ENCODE measurements at places on chromosomes 1 and 21.
A peak's percentile ranks its signal among the peaks of the same experiment; 100 is the strongest.

- no peak for DNase-seq
These were observed 35.0 kb upstream of the SLC2A1 start for GRCh38 chr1:42993502-42994136.

- no peak for DNase-seq
These were observed 475.9 kb downstream of the PTPRU start for GRCh38 chr1:29712284-29712651.

- DNase-seq, result no peak
These were observed 80.6 kb downstream of the PAPPA2 start for GRCh38 chr1:176543360-176544129.

DNA sequence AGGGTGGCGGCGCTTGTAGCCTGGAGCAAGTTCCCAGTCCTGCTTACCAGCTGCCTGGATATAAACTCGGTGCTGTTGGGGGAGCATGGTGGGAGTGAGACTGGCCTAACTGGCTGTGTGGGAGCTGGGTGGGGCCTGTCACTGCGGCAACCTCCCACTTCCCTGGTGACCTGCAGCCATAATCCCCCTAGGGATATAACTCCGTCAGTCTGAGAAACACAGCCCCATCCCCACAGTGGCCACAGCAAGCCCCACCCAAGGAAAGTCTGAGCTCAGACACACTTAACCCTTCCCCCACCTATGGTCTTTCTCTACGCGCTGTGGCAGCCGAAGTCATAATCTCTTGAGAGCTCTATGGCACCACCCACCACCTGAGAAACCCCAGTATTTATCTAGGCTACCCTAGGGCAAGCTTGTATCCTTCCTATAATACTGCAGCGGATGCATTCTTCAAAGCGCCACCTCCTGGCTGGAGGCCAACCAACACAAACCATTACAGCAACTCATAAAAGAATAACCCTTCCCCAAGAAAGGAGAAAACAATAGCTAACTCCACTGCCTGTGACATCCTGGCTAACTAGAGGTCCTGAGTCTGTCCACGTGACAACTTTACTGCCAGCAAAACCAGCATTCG is 57.4 kb downstream of the ZNF648 start:
- DNase-seq, result no peak

DNA sequence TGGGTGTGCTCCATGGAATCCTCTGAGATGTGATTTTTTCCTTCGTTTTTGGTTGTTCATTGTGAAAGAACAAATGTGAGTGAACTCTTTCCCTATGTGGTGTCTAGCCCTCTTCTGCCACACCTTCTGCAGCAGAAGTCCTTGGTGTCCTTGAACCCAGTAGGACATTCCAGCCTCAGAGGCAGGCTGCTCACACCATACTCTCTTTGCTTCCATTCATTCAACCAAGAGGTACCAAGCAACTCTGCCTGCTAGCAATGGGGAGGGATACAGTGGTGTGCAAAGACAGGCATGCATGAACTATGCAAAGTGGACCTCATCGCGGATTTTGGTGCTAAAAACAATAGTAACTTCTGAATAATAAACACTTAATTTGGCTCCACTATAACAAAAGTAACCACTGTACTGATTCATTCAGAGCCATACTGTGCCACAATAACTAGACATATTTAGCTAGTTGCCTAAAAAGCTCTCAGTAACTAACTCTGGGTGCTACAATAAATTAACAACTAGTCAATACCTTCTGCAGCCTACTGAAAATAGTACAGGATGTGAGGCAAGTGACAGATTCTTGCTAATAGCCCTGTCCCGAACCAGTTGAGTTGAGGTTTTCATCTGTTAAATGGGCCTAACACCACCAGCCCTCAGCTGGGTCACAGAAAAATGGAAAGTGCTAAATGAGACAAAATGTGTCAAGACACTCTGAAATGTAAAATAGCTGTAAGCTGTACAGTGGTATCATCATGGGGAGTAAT is 155.4 kb downstream of the SLC45A1 start:
- no peak for DNase-seq

GRCh38 chr1:221829327-221830015 is 87.6 kb upstream of the DUSP10 start:
- DNase-seq, result no peak

GRCh38 chr1:236016782-236017400 is 48.0 kb downstream of the NID1 start:
- no peak for DNase-seq

GRCh38 chr1:154730986-154731489 is 123.1 kb upstream of the ADAR start:
- no peak for DNase-seq

DNA sequence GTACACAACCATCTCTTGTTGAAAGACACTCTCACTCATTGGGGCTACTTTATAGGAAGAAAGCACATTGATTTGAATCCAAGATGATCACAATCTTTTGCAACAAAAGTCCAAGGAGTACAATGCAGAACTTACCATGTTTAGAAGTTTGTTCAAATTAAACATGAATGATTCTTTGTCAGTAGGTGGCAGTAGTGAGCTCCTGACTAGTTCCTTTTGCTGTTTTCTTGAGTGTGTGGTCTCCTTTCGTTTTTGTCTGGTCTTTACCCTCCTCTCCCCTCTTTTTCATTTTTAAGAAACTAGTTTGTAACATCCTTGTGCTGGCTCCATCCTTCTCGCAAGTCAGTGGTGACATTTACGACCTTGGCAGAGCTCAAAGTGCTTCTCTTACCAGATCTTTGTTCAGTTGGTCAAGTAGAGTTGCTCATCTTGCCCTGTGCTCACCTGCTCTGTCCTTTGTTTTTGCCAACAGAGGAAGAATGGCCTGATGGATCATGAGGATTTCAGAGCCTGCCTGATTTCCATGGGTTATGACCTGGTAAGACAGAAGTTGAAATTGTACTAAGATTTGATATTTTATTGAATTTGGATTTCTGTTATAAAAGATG is 35.7 kb upstream of the MTR start:
- DNase-seq, result no peak

DNA sequence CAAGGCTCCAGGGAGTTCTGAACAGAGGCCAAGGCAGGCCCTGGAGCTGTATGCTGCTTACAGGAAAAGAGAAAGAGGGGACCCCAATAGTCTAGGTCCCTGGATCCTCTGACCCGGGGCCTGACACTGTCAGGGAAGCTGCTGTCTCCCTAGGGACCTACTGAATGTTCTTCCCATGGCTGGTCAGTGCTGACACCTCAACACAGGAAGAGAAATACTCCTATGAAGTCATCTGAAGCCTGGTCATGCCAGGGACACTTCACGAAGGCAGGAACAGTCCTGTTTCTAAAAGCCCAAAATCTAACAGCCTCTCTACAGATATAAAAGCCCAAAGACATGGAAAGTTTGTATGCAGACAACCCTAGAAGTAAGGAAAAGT is 1.7 kb upstream of the LAD1 start:
- no peak for DNase-seq

GRCh38 chr1:32321712-32322291 is 14.2 kb downstream of the MARCKSL1 start:
- no peak for DNase-seq

GRCh38 chr1:32709075-32709474 is 6.5 kb upstream of the SYNC start:
- DNase-seq, result peak; percentile 32

All from NCI-H1105 (cell line).